ENCODE measurements at places on chromosomes 2 and 18.

DNA sequence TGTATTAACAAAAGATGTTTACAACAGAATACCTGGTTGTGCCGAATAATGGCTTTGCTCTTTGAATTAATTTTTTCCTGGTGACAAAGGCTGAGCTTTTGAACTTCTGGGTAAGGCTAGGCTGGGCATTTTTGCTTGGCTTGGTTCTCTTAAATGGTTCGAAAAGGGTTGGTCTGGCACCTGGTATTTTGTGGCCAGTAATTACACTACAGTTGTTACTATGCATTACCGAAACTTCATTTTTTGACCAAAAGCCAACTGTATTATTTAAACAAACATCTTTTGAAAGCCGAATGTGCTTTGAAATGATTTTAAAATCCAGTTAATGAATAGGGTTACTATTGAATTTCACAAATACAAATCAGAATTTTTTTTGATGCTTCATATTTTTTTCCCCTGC, 19.4 kb upstream of the NFE2L2 start:
- DNase-seq = no peak

GRCh38 chr2:98269274-98269673, 77.0 kb upstream of the CNGA3 start:
- DNase-seq = peak; percentile 13

DNA sequence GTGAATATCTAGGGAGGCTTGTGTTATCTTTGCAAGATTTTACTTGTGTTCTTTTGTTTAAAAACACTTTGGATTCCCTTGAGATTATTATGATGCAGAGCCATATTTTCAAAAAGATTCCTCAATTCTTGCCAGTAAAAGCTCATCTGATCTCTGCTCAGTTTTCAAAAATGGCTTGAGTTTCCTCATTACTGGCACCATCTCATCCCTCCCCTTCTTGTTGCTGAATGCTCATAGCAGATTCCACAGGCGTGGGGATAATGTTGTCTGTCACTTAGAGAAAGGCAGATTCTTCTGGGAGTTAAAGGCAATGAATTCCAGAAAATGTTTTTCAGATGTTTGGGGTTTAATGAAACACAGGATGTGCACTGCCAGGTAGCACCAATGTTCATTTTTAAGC, 170.4 kb upstream of the TANK start:
- no peak for DNase-seq

GRCh38 chr2:172307800-172308199, 119.6 kb upstream of the ITGA6 start:
- no peak for DNase-seq

GRCh38 chr2:36528766-36529392, 69.1 kb downstream of the FEZ2 start:
- DNase-seq = no peak

DNA sequence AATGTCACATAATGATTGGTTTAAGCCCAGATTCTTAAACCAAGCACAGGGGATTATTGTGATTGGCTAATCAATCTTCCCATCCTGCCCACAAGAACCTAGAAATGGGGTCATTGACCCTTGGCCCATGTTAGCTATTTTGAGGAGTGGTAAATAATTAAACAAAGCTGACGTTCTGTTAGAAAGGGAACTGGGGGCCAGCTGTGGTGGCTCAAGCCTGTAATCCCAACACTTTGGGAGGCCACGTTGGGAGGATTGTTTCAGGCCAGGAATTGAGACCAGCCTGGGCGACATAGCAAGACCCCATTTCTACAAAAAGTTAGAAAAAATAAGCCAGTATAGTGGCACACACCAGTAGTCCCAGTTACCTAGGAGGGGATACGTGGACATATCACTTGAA, 37.8 kb upstream of the PTPN4 start:
- no peak for DNase-seq

- DNase-seq = no peak
Observed at GRCh38 chr2:211854832-211855231, 683.8 kb downstream of the ERBB4 start.

DNA sequence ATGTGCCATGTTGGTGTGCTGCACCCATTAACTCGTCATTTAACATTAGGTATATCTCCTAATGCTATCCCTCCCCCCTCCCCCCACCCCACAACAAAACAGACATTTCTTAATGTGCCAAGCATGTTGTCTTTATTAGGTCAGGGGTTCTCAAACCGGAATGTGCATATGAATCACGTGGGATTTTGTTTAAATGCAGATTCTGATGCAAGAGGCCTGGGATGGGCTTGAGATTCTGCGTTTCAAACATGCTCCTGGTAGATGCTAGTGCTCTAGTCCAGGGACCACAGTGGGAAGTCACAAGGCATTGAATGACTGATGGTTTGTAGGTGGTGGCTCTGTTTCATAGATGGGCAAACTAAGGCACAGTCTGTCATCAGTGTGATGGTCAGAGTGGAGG, 184.7 kb downstream of the SMAD7 start:
- DNase-seq = no peak

- DNase-seq = peak; percentile 31
Observed at GRCh38 chr18:10482985-10483949, 28.8 kb downstream of the APCDD1 start.

DNA sequence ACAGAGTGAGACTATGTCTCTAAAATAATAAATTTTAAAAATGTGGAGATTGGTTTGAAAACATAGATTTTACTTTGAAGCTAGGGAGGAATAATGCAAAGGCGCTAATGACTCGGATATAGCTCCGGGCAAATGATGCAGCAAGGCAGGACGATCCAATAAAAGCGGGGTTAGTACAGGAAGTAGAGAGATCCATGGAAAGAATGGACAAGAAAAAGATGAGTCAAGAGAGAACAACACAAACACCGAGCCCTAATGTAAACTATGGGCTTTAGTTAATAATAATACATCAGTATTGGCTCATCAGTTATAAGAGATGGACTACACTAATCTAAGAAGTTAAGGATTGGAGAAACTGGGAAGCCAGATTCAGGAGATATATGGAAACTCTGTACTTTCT, 74.5 kb downstream of the QPCT start:
- no peak for DNase-seq

- no peak for DNase-seq
Observed at GRCh38 chr2:188751816-188752215, 222.4 kb upstream of the COL3A1 start.

DNA sequence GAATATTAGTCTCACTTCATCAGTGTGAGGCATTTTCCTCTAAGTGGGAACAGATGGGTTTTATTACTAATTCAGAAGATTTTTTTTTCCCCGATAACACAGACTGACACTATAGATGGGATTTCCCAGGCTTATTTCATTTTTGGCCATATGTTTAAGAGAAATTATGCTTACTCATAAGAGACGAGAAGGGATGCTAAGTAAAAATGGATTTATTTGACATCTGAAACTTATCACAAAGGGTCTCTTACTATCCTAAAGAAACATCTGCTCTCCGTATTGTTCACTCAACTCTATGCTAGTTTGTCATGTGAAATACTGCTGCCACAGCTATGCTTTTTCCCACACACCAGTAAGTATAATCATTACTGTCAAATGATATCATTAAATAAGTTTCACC, 1476.3 kb downstream of the LRP1B start:
- no peak for DNase-seq

DNA sequence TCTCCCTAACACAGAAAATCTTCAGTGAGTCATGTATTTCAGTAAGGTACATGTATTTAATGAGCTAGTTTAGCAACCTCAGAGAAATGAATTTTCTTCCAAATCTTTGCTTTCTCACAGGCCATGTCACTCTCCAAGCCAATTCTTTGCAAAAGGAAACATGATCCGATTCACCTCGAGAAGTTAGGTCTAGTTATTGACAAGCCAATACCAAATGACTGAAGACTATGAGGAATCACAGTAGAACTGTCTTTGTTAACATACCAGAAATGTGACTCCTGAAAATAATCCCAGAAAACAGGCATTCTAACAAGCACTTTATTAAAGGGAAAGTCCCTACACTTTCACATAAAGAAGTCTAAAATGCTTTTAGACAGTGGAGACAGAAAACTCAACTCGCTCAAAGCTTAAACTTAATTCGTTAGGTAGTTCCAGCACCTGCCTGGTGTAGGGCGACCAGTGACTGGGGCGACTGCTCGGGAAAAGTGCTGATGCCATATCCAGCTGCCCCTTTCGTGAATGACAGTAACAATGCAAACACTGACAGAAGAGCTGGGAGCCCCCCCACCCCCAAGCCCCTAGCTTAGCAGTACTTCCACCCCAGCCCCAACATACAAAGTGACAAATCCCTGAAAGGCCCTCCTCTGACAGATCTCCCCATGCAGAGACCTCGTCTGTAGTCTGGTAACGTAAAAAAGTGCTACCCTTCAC, 1.8 kb downstream of the MEMO1 start:
- no peak for DNase-seq

DNA sequence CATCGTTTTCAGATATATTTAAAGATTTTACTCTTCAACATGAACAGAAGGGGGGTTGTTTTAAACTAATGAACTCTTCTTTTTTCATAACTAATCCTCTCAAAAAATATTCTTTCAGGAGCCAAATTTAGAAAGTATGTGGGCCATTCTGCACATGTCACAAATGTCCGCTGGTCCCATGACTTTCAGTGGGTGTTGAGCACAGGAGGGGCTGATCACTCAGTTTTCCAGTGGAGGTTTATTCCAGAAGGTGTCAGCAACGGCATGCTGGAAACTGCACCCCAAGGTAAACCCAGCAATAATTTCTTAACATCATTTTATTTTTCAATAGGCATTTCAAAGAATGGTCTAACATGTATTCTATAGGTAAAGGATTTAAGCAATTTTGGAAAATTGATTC, 136.0 kb downstream of the EML6 start:
- DNase-seq = no peak

DNA sequence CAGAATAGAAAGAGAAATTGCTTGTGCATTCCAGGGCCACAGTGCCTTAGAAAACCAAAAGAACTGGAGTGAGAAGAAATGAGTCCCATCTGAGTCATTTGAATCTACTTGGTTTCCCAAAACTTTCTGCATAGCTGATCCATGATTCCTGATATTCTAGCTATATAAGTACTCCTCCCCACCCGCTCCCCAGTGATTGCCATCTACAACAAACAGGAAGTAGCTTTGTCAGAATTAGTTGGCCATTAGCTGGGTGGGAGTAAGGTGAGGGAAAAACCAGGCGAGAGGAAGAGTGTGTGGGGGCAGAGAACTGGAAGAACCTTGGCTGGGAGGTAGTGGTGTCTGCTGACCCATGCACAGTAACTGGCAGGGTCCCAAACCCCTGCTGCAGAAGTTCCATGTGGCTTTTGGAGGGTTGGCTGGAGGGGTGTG, 122.1 kb downstream of the ACAA2 start:
- DNase-seq = no peak

DNA sequence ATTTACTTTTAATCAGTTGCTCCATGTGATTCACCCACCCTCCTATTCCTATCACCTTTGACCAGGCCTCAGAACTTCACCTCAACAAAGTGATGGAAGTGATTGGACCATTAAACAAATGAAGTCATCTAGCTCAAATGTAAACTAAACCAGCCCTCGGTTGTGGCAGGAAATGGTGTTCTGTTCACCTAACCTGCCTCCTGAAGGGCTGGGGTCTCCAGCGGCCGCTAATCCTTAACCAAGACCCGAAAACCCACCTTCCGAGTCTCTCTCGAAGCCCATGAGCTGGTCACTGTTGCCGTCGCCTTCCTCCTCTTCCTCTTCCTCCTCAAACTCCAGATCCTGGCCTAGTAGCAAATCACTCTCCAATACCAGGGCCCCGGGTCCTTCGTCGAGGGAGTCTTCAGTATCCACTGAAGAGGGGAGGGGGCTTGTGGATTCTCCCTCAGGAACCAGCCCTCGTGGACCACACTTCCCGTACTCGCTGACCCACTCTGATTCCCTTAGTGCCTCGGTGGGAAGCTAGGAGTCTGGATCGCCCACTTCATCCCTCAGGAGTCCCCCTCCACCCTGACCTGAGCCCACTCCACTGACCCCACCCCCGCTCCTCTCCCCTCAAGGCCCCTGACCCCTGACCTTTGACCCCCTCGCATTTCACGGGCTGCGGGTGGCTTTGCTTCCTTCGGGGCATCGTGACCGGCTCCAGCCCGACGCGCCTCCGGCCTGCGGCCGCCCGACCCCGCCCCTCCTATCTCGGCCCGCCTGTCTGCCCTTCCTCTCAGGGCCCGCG, 503 bp downstream of the ZNF513 start:
- no peak for DNase-seq
